Activated CD4-positive, alpha-beta T cell treated with anti-CD3 and anti-CD28 coated beads for 48 hours (primary cell): ENCODE measurements at places on chromosomes 7 and 10.

- DNase-seq = no peak
Measured at GRCh38 chr10:10475812-10476211, 541.9 kb upstream of the CELF2 start.

- DNase-seq = no peak
Measured at GRCh38 chr7:112381311-112382091, 68.8 kb upstream of the IFRD1 start.

DNA sequence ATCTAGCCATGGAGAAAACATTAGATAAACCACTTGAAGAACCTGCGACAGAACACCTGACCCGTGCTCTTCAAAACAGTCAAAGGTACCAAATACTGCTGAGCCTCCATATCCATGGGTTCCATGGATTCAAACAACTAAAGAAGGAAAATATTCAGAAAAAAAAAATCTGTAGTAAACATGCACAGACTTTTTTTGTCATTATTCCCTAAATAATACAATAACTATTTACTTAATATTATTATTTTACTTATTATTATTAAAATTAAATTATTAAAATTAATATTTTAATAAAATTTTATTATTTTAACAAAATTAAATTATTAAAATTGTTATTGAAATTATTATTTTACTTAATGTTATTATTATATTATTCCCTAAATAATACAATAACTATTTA, 101.0 kb upstream of the PDE1C start:
- no peak for DNase-seq

- DNase-seq = no peak
Measured at GRCh38 chr7:26180792-26181198, 19.8 kb downstream of the HNRNPA2B1 start.

DNA sequence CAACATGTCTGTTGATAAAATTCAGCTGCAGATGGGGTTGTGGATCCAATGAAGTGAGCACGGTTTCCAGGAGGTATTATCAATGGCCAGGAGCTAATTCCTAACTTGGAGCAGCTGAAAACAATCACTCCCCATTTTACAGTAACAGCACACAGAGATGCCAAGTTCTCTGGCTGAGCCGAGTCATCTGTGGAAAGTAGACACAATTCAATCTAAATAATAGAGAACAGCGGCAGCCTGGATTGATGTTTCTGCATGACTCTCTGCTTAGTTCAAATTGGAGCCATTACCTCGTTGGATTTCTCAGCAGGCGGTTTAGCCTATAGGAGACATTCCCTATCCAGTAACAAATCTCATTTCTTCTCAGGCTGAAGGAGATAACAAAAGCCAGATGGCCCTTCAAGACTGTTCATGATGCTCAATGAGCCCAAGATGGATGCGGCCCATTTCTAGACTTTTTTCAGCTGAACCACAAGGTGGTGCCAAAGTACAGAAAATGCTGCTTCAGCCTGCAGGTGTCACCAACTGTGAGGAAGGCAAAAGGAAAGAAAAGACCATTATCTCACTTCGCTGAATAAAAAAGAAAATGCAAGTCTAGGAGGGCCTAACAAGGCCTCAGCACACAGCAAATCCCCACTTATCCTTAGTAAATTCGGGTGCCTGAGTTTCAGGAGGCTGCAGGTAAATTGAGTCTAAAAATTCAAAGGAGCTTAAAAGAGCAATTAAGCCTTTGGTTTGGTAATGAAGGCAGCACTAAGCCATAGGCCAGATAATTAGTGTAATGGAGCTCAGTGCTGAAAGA, 83.7 kb downstream of the SLC16A9 start:
- DNase-seq = peak; percentile 43

DNA sequence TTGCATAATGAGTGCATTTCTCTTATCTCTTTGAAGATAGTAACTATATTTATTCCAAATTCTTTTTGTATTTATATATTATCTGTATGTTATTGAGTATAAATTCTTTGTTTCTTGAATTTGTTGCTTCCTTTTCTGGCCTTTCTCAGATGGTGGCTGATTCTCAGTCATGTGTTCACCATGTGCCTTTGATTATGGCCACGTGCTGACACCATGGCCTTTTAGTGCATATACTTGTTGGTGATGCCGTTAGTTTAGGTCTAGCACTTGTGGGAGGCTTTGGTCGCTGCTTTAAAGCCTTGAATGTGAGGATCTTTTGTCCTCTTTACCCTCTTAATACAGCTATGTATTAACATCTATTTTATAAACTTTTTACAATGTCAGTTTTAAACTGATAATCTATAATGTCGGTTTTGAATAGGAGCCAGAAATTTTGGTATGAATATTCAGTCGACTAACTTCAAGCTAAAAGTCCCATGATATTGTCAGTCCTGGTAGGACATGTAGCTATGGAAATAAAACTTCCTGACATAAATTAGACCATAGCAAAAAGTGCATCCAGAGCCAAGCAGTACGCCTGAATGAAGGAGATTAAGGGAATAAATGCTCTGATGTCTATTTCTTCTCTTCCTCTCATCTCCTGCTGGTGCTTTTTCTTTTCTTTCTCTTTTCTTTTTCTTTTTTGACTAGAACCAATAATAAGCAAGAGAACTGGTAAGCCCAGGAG, 130.3 kb downstream of the GNAI1 start:
- DNase-seq = no peak

- DNase-seq = no peak
Measured at GRCh38 chr7:22694597-22695207, 32.3 kb upstream of the IL6 start.

DNA sequence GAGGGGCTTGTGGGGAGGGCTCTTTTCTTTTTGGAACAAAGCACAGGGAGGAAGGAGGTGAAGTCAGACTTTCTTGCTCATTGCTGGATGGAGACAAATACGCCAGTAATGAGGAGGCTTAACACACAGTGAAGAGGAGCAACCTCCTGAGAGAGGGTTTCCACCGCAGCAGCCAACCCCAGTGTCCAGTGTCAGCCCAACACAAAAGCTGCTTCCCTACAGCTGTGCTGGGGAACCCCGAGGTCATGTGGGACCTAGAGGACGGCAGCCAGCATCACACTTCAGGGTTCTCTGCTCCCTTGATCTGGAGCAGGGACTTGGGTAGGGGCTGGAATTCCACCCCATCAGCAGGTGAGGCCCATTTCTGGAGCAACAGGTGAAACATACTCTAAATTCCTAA, 7.7 kb downstream of the BLNK start:
- no peak for DNase-seq

- peak; percentile 12 for DNase-seq
Measured at GRCh38 chr7:140640060-140640637, 464 bp downstream of the DENND2A start.

- no peak for DNase-seq
Measured at GRCh38 chr10:12237265-12238220, 41.6 kb downstream of the CDC123 start.

GRCh38 chr7:149669121-149669818, 104.1 kb downstream of the ZNF467 start:
- peak; percentile 31 for DNase-seq

- DNase-seq = no peak
Measured at GRCh38 chr7:7122033-7122478, 60.3 kb upstream of the C1GALT1 start.

GRCh38 chr7:82740246-82740848, 296.8 kb upstream of the CACNA2D1 start:
- peak; percentile 20 for DNase-seq

- no peak for DNase-seq
Measured at GRCh38 chr7:153383781-153384180, 624.2 kb downstream of the ACTR3B start.

DNA sequence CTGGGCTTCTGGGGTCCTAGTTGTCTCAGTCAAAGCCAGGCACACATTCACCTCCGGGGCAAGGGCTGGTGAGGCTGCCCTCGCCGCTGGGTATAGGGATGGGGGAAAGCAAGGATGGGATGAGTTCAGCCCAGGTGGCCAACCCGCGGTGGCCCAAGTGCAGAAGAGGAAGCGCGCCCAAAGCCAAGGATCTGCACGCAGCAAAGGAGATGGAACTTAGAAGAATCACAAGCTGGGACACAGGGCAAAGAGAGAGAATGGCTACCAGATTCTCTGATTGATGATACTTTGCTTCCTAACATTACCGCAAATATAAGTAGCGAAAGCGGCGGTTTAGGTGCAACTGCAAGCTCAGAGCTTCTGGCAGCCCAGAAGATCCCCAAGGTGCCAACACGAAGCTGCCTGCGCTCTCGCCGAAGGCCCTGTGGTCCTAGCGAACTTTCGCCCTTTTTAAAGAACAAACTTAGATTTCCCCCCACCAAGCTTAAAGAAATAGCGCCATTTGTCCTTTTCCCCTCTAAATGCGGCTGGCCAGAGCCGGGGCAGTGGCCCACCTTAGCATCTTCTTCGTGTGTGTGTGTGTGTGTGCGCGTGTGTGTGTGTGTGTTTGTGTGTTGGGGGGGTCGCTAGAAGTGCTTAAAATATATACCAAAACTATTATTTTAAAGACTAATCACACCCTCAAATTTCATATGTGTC, 927 bp upstream of the MKX start:
- DNase-seq = peak; percentile 44

GRCh38 chr10:69480068-69480412, 28.8 kb downstream of the TSPAN15 start:
- DNase-seq = no peak

- DNase-seq = peak; percentile 74
Measured at GRCh38 chr7:47968847-47969774, 10.3 kb downstream of the HUS1 start.

DNA sequence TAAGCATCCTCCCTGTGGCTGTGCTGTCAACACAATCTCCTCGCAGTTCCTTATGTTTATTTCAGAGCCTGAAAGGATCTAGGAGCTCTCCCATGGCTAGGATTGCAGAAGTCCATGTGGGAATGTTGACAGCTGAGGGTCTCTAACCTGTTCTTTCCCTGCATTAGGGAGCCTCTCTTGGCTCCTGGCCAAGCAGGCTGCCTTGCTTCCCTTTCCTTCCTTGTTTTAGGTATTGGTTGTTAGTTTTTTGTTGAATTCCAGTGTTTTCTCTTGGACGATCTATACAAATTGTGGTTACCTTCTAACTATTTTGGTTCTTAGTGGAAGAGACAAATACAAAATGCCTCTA, 171.8 kb downstream of the MLLT10 start:
- DNase-seq = no peak

DNA sequence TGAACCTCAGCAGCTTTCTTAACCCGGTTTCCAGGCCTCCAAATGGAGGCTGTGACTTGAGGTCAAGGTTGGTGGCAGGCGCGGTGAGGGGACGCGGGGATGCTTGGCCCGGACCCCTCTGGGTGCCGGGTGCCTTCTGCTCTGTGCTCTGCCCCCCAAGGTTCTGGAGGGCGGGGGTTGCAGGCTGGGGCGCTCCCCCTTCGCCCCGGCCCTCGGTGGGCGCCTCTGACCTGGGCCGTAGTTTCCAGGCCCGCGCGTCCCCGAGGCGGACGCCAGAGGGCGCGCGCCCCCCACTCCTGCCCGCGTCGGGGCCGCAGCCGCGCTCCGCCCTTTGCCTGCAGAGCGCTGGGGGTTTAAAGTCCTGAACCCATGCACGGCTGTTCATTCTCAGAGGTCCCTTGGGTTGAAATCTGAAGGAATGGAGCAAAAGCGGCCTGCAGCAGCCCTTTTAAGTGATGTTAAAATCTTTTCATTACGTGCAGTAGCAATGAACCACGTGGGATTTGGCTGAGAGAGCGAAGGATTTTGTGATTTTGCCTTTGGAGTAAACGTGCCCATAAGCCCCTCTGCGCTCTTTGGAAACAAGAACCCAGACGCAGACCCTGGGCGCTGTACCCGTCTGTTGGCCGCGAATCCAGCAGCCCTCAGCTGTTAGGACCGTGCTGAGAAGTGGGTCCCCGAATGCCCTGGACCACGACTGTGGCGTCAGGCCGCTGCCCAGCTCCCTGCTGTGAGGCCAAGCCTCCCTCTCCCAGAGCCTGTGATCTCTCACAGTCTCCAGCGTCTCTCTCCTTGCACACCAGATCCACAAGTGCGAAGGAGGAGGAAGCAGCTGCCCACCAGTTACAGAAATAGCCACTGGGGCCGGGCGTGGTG, 135.0 kb downstream of the ACTR3B start:
- DNase-seq = peak; percentile 43

DNA sequence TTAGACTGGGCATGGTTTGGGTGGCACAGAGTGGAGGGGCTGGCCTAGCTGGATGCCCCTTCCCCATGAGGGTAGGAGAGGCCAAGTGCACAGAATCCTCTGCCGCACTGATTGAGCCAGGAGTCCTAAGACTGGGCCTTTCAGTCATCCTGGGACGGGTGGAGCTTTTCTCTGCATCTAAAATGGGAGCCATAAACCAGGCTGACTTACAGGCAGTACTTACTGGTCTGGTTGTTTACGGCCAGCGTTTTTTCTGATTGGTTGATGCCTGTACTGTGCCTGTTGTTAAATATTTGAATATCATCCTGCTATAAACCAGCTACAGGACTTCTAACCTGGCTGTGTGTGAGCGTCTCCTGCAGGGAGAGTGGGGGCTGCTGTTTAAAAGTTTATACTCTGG, 107.8 kb downstream of the CDH23 start:
- no peak for DNase-seq

- no peak for DNase-seq
Measured at GRCh38 chr7:127550247-127550646, 35.1 kb downstream of the GCC1 start.

DNA sequence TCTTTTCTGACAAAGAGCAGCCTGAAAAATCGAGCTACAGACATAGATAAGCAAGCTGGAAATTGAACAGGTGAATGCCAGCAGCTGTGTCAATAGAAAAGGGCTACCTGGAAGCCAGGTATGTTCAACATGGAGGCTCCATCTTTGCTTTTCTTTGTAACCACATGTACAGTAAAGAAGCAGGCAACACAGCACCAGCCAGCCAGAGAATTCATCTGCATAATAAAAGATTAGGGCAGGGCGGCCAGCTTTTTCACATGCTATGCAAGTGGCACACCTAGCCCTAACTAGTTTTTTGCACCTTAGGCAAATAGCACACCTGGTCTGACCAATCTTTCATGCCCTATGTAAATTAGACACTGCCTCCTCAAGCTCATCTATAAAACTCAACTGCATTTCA, 25.7 kb downstream of the COG5 start:
- DNase-seq = no peak

GRCh38 chr7:22722536-22723180, 4.3 kb upstream of the IL6 start:
- no peak for DNase-seq

- DNase-seq = no peak
Measured at GRCh38 chr7:80611353-80611752, 27.1 kb upstream of the CD36 start.

- no peak for DNase-seq
Measured at GRCh38 chr7:139071680-139072079, 35.8 kb upstream of the ZC3HAV1L start.

DNA sequence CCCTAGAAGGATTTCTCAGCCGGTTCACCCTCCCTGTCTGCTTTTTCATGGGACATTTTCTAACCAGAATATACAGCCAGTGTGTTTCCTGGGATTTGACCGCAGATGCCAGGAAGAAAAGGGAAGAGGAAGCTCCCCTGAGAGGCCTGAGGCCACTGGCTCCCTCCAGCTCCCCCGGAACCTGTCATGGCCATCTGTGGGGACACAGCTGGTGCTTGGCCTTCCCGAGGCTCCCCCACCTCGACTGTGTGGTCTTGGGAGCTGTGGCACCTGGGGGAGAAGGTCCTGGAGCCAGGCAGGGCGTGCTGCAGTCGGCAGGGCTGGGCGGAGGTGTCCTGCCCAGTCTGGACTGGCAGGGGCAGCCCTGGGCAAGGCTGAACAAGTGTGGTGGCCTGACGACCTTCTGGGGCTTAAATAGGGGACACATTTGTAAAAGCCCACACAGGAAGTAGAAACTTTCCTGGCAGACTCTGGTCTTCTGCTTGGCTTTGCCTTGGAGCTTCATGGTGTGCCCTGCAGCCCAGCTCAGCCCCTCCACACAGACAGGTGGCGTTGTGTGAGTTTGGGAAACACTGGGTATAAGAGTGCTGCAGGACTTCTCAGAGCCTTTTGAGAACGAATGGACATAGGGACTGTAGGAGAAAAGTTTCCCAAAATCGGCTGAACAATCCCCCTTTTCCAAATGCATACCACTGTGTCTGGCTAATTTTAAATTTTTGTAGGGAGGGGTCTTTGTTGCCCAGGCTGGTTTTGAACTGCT, 6.8 kb downstream of the BRI3 start:
- DNase-seq = no peak
